Activated naive CD8-positive, alpha-beta T cell treated with anti-CD3 and anti-CD28 coated beads for 36 hours (primary cell): ENCODE measurements at places on chromosomes 7 and 10. TPM values are rescaled to one million over a fixed set of nuclear protein-coding genes. Genes with fewer than 3 reads are reported as not detected.

DNA sequence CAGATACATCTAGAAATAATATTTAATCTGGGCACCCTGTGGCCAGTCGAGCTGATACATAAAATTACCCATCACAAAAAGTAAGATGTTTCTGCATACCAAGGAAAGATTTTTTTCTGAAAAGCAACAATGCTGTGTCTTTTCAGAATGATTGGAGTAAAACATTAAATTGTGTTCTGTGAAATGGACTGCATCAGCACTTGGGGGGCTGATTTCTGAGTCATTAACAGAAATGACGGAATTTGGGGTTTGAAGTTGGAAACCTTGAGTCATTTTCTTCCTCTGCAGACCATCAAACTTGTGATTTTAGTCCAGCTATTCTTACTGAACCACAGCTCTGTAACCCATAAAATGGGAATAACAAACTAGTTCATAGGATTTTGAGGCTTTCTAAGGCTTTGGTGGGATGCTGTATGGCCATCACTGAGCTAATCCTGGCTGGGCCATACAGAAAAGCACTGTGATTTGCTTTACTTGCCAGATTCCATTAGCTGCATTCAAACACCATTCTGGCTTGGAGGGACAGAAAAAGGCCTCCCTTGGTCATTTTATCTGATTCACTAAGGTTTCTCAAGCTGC is 739.4 kb upstream of the IGFBP3 start:
- no peaks in the 10 kb centered on the region for H3K36me3 ChIP-seq
- no peak overlapping the region for H3K4me3 ChIP-seq
- no peak for DNase-seq

DNA sequence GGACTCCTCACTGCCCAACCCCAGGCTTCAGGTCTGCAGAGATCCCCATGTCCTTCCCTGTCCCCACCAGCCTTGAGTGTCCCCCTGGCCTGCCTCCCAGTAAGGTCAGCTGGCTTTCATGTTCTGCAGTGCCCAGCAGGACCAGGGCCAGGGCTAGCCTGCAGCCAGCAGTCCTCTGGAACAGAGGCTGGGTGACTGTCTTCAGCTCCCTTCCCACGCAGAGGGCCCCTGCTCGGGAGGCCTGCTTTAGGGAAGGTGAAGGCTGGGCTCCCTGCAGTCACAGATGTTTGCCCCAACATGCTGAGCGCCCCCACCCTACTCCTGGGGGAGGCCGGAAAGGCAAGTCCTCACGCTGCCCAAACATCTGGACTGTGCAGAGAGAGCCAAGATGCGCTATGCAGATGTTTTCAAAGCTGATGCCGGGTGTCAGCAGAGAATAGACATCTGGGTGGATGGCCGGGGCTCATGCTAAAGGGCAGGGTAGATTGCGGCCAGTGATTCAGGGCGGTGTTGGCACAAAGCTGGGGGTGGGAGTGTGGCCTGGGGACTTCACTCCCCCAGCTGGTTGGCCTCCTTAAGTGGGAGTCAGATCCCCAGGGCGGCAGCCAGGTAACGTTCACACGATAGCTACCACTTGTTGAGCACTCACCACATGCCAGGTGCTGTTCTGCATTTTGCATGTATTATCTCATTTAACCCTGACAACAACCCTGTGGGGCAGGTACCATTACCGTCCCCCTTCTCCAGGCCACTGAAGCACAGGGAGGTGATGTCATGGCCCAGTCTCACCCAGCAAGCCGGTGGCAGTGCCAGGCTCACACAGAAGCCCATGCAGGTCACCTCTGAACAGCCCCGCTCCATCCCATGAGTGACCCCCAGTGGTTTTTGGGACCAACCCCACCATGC is 71.2 kb upstream of the COL13A1 start:
- H3K27ac ChIP-seq: no peak overlapping the region
- H3K27me3 ChIP-seq: peaks cover 24% of the 10 kb centered on the region
- H3K4me3 ChIP-seq: no peak overlapping the region
- DNase-seq: no peak
- H3K4me1 ChIP-seq: peaks cover 18% of the 10 kb centered on the region

GRCh38 chr10:121448766-121449421 is 149.3 kb downstream of the FGFR2 start:
- DNase-seq: no peak
- H3K27ac ChIP-seq: no peak overlapping the region
- no peaks in the 10 kb centered on the region for H3K36me3 ChIP-seq
- no peak overlapping the region for H3K4me3 ChIP-seq

DNA sequence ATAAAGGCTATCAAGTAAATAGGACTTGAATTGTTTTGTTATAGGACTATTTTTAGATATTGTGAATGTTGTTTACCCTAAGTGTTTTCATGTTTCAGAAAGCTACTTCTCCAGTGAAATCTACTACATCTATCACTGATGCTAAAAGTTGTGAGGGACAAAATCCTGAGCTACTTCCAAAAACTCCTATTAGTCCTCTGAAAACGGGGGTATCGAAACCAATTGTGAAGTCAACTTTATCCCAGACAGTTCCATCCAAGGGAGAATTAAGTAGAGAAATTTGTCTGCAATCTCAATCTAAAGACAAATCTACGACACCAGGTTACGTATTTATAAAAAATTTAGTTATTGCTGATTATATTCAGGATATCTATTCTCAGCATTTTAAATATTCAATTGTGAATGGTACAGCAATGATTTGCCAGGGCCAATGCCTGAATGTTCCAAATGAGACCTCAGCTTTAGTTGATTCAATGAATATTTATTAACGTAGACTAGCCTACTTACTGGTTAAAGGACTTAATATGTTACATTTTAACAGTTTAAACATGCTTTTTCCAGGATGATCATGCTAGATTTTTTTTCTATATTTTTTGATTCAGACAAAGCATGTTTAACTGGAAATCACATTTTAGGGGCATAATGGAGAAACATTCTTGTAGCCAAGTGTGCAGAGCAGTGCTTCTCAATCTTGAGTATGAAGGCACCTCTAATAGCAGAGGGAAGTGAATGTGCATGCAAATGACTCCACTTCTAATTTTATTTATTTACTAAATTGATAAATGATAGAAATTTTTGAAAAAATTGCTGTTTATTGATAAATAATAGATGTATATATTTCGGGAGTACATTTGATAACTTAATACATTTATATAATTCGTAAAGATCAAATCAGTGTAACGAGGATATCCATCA is 18.2 kb downstream of the ANLN start:
- no peak for DNase-seq
- H3K27ac ChIP-seq: no peak overlapping the region
- H3K36me3 ChIP-seq: peaks cover 34% of the 10 kb centered on the region
- H3K4me1 ChIP-seq: no peaks in the 10 kb centered on the region

- no peak overlapping the region for H3K4me3 ChIP-seq
- no peak for DNase-seq
- no peaks in the 10 kb centered on the region for H3K36me3 ChIP-seq
- no peaks in the 10 kb centered on the region for H3K27me3 ChIP-seq
- H3K27ac ChIP-seq: no peak overlapping the region
- no peaks in the 10 kb centered on the region for H3K4me1 ChIP-seq
Measured at GRCh38 chr7:47796347-47796746, 151.9 kb downstream of the PKD1L1 start.

DNA sequence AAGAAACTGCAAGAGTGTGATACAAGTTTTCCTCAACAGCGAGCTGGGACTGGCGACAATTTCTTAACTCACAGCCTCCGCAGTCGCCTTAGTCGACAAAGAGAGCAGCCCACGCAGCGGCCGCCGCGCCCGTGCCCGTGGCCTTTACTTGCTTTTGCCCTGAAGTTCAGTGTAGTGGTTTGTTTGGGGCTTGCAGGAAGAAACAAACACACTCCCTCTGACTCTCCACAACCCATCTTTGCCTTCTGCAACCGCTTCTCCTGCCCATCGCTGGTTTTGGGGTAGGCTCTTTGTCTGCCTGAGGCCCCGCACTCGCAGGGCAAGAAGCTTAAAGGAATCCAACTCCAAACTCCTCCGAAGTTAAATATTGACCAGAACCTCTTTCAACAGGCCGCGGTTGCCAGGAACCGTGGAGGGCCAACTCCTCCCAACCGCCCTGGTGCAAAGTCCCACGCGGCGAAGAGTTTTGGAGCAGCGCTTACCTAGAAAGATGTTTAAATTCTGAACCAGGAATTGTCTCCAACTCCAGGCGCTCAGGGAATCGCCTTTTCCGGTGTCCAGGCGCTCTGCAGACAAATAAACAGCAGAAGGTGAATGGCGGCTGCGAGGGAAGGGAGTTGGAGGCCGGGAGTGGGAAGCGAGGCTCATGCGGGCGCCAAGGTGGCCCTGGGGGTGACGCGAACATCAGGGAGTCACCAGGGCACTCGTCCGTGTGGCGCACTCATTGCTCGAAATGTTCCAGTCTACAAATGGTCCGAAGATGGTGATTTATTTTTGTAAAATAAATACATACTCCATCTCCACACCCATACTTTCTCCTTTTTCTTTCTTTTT is 8.3 kb downstream of the HOXA4 start:
- peaks cover 12% of the 10 kb centered on the region for H3K27me3 ChIP-seq
- H3K36me3 ChIP-seq: no peaks in the 10 kb centered on the region
- no peak overlapping the region for H3K27ac ChIP-seq
- H3K4me3 ChIP-seq: no peak overlapping the region

DNA sequence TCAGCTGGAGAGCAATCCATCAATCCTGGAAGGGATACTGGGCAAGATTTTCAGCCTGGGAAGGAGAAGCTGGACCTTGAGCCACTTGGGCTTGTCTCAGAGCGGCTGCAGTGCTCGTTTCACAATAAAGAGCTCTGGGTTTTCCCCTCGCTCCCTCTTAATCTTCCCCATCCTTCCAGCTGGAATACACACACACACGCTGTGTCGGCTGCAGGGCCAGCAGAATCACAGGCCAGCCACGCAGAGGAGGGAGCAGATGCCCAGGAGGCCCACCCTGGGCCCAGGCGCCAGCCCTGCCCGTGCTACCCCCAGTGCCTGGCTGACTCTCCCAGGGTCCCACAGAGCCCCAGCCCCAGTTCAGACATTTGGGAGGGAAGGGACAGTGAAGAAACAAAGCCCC is 255.1 kb downstream of the TNS3 start:
- H3K4me3 ChIP-seq: no peak overlapping the region
- H3K27ac ChIP-seq: no peak overlapping the region
- H3K36me3 ChIP-seq: no peaks in the 10 kb centered on the region
- H3K4me1 ChIP-seq: no peaks in the 10 kb centered on the region
- H3K27me3 ChIP-seq: peaks cover 3% of the 10 kb centered on the region

DNA sequence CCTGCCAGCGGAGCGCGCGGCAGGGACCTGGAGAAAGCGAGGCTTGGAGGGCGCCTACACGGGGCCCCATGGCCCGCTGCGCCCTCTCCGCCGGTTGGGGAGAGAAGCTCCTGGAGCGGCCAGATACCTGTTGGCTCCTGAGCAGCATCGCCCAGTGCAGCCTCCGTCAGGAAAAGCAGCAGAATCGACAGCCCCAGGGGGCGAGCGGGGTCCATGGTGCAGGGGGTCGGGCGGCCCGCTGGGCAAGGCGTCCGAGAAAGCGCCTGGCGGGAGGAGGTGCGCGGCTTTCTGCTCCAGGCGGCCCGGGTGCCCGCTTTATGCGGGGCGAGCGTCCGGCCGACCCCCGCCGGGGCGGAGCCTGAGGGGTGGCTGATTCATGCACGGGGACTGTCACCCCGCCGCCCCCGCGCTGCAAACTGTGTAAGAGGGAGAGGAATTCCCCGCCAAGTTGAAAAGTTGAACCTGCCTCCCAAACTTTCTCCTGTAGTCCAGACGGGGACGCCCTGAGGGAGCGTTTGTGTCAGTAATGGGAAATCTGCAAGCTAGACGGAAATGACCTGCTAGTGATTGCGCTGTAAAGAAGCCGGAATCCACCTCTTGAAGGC is at the start of gene TFPI2:
TFPI2 (minus strand) TSS at position 290 of the 605 bp plus-strand sequence; CDS start at position 215, 75 bp downstream.
- peak within 1 kb of the TSS; percentile 71 for H3K4me3 ChIP-seq
- H3K36me3 ChIP-seq: no peaks in the 10 kb centered on the region
- no peak within 1 kb of the TSS for H3K27ac ChIP-seq

- peaks cover 21% of the 10 kb centered on the region for H3K36me3 ChIP-seq
- H3K4me1 ChIP-seq: peaks cover 45% of the 10 kb centered on the region
- DNase-seq: no peak
- peak overlapping the region; percentile 40 for H3K4me3 ChIP-seq
Measured at GRCh38 chr7:17301471-17302456, 3.3 kb downstream of the AHR start.

DNA sequence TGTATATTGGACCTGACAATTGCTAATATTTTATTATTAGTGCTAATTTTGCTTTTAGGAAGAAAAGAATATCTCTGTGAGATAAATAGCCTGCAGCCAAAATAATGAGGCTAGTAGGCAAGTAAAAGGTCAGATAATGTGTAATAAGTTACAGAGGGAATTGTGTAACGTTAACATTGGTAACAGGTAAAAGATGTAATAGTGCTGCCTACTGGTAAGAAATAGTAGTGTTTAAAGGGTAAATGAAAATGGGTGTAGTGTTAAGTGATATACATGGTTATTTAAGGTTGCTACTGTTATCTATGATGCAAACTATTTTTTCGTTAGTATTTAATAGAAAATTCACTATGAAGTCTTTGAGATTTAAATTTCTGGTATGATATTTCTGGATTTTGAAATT is 9.2 kb upstream of the FOXP2 start:
- no peaks in the 10 kb centered on the region for H3K4me1 ChIP-seq
- DNase-seq: no peak
- H3K27ac ChIP-seq: no peak overlapping the region
- H3K36me3 ChIP-seq: no peaks in the 10 kb centered on the region
- H3K27me3 ChIP-seq: no peaks in the 10 kb centered on the region

GRCh38 chr10:126696684-126697083 is 26.2 kb upstream of the C10orf90 start:
- H3K27ac ChIP-seq: no peak overlapping the region
- H3K27me3 ChIP-seq: peaks cover 3% of the 10 kb centered on the region
- no peaks in the 10 kb centered on the region for H3K36me3 ChIP-seq
- no peak overlapping the region for H3K4me3 ChIP-seq

- H3K4me3 ChIP-seq: no peak overlapping the region
- H3K4me1 ChIP-seq: peaks cover 26% of the 10 kb centered on the region
- H3K27ac ChIP-seq: no peak overlapping the region
- H3K27me3 ChIP-seq: no peaks in the 10 kb centered on the region
Measured at GRCh38 chr10:104340111-104340526, 1.9 kb upstream of the ITPRIP start.

DNA sequence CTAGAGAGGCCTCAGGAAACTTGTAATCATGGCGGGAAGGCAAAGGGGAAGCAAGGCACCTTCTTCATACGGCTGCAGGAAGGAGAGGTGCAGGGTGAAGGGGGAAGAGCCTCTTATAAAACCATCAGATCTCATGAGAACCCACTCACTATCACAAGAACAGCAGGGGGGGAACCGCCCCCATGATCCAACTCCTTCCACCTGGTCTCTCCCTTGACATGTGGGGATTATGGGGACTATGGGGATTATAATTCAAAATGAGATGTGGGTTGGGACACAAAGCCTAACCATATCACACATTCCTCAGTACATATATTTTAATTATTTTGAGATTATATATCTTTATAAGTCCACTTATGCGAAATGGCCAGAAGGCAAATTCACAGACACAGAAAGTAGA is 8.9 kb downstream of the HK1 start:
- H3K4me1 ChIP-seq: no peaks in the 10 kb centered on the region
- H3K27me3 ChIP-seq: no peaks in the 10 kb centered on the region
- no peaks in the 10 kb centered on the region for H3K36me3 ChIP-seq
- H3K4me3 ChIP-seq: no peak overlapping the region
- DNase-seq: no peak

- H3K4me1 ChIP-seq: peaks cover 72% of the 10 kb centered on the region
- no peak for DNase-seq
- no peak overlapping the region for H3K27ac ChIP-seq
- H3K36me3 ChIP-seq: peaks cover 39% of the 10 kb centered on the region
- H3K4me3 ChIP-seq: no peak overlapping the region
- no peaks in the 10 kb centered on the region for H3K27me3 ChIP-seq
Measured at GRCh38 chr7:148712678-148713329, 14.1 kb downstream of the CUL1 start.

The SEC61G gene
- total RNA-seq: 163 TPM

The PON1 gene
- not detected for total RNA-seq

The SLC39A12 gene
- not detected for total RNA-seq
